GM23248 (cell line): ENCODE measurements at places on chromosomes 1 and 21.

DNA sequence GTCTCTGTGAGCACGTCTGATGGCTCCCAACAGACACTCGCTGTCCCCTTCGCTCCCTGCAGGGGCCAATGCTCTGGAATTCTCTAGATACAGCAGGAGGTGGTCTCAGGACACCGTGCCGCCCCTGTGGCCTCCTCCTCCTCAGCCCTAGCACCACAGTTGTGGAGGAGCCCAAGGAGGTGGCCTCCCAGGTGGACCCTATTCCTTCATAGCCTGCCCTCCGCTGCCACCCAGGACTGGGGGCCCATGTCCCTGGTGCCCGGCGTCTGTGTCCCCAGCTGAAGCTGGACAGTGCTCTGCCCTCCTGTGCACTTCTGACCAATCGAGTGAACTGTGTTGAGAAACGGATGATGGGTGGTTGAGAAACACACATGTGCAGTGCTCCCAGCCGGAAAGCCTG, 149.8 kb upstream of the ARHGEF16 start:
- DNase-seq: no peak

- DNase-seq: no peak
Measured at GRCh38 chr1:10658396-10659066, 137.9 kb downstream of the CASZ1 start.

DNA sequence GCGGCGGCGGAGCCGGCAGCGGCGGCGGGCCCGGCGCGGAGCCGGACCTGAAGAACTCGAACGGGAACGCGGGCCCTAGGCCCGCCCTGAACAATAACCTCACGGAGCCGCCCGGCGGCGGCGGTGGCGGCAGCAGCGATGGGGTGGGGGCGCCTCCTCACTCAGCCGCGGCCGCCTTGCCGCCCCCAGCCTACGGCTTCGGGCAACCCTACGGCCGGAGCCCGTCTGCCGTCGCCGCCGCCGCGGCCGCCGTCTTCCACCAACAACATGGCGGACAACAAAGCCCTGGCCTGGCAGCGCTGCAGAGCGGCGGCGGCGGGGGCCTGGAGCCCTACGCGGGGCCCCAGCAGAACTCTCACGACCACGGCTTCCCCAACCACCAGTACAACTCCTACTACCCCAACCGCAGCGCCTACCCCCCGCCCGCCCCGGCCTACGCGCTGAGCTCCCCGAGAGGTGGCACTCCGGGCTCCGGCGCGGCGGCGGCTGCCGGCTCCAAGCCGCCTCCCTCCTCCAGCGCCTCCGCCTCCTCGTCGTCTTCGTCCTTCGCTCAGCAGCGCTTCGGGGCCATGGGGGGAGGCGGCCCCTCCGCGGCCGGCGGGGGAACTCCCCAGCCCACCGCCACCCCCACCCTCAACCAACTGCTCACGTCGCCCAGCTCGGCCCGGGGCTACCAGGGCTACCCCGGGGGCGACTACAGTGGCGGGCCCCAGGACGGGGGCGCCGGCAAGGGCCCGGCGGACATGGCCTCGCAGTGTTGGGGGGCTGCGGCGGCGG, 1.0 kb downstream of the ARID1A start:
- peak; percentile 60 for DNase-seq

- no peak for DNase-seq
Measured at GRCh38 chr1:63318201-63318979, 4.0 kb upstream of the FOXD3 start.

DNA sequence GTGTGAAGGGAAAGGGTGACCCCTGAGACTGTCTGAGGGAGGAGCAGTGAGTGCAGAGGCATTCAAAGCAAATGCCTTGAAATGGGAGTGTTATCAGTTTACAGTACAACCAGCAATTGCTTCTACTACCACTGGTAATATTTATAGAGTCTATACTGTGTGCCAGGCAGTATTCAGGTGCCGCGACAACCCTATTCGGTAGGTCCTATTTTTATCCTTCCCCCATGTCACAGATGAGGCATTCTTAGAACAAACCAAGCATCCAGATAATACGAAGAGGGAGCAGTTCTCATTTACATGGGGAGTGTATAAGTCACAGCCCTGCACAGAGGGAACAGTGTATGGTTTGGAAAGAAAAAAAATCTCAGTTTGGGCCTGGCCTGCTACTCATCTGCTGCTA, 18.3 kb downstream of the ROR1 start:
- no peak for DNase-seq

GRCh38 chr1:52590266-52590665, 11.9 kb upstream of the GPX7 start:
- DNase-seq: no peak

- peak; percentile 28 for DNase-seq
Measured at GRCh38 chr1:231818337-231818736, 191.7 kb downstream of the DISC1 start.

DNA sequence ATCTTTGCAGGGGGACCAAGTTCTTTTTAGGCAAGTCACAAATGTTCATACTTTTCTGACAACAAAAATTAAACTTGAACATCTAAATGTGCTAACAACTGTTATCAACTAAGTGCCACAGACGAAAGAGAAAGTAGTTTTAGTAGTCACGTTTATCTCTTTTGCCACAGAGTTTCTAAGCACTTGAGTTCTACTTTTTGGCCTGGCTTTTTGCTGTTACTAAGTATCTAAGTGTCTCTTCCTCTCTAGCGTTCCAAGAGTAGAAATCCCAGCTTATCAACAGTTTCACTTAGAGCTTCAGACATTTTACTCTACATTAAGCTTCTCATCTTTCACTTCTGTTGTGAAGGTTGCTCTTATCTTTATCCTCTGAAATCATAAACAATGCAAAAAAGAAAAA, 34.2 kb downstream of the GATAD2B start:
- DNase-seq: peak; percentile 29

DNA sequence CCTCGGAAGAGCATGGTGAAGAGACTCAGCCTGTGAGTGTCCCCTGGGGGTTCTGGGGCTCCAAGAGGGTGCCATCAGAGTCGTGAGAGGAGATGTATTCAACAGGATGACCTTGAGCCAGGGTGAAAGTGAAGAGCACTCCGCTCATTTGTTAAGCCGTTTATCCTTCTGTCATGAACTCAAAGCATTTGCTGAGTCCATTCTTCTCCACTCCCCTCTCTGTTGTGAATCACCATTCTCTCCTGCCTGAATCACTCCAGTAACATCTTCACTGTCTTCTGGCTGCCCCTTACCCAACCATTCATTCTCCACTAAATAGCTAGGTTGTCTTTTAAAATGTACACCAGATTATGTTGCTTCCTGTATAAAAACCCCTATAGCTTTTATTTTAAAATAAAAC, 102.2 kb downstream of the RGL1 start:
- peak; percentile 20 for DNase-seq

- DNase-seq: peak; percentile 85
Measured at GRCh38 chr1:119702384-119702783, 9.3 kb upstream of the PHGDH start.

- no peak for DNase-seq
Measured at GRCh38 chr1:11272544-11272831, 510 bp upstream of the UBIAD1 start.

GRCh38 chr21:27047658-27048314, 80.9 kb upstream of the ADAMTS5 start:
- DNase-seq: peak; percentile 73

GRCh38 chr1:160853014-160853413, 9.7 kb downstream of the CD244 start:
- DNase-seq: no peak

DNA sequence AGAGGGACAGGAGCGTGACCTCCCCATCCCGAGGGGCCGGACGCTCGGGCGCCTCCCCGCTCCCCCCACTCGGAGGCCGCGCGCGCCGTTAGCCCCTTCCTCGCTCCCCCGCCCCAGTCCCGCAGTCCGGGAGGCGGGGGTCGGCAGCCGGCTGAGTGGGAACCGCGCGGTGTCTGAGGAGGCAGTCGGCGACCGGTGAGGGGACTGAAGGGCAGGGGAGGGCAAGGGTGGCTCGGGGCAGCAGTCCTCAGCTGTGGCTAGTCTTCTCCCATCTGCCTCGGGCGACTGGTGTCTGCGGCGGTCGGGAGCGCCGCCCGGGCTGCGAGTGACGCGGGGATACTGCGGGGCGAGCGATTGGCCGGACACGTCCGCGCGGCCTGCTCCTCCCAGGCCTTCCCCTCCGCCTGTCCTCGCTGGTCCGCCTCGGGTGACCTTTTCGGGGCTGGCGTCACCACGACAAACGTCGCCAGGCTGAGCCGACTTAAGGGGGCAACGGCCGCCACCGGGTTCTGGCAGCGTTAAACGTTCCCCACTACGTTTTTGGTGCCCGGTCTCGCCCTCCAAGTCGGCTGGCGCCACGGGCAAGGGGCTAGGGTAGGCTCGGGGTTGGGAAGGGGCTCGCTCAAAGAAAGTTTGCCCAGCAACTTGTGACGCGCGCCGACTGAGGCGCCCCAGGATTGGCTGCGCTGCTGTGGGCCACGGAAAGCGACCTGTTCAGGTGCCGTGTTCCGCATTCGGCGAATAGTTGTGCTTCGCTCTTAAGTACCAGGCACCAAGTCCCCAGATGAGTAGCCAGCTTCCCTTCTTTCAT, 538 bp downstream of the ZNF672 start:
- peak; percentile 96 for DNase-seq

DNA sequence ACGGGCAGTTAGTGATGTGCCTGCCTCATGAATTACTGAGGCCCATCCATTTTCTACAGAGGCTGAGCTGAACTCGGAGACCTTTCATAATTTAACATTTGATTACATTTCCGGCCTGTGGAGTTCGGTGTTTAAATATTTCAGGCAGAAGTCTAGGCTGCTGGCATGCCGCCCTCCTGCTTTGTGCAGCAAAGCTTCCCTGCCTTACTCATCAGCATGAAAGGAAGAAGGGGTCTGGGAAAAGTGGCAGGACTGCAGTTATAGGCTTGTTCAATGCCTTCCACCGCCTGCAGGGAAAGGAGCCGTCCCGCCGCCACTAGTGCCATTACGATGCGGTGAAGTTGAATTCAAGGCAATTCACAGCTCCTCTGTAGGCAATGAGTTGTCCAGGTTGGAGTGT, 527.9 kb downstream of the NPHP4 start:
- DNase-seq: no peak

GRCh38 chr1:63641615-63642014, 48.4 kb downstream of the PGM1 start:
- no peak for DNase-seq

DNA sequence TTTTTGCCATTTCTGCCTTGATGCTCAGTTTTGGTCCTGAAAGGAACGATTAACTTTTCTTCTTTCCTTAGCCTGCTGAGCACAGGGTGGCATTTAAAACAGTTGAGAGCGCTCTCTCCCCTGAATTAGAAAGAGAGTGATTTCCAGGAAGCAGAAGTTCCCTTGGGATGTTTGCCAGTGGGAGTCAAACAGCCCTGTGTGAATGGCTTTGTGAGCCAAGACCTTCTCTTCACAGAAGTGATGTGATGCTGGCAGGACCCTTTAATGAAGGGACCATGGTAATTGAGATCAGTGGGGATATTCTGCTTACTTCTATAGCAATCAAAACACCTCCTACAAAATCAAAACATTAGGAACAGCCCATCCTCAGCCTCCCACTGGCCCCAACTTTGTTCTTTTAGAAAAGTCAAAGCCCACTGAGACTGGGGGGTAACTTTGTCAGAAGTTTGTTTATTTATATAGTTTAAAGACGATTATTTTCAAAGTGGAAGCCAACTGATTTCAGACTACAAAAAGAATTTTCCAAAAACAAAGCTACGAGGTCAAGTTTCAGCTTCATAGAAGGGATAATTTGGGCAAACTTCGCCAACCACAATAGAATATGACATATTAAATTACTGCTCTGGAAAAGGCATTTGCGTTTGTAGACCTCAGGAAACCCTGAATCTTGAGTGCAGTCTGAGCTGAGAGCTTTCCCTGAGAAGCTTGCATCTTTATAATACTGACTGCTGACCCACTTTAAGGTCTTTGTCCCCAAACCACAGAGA, 122.7 kb downstream of the GABPA start:
- no peak for DNase-seq

DNA sequence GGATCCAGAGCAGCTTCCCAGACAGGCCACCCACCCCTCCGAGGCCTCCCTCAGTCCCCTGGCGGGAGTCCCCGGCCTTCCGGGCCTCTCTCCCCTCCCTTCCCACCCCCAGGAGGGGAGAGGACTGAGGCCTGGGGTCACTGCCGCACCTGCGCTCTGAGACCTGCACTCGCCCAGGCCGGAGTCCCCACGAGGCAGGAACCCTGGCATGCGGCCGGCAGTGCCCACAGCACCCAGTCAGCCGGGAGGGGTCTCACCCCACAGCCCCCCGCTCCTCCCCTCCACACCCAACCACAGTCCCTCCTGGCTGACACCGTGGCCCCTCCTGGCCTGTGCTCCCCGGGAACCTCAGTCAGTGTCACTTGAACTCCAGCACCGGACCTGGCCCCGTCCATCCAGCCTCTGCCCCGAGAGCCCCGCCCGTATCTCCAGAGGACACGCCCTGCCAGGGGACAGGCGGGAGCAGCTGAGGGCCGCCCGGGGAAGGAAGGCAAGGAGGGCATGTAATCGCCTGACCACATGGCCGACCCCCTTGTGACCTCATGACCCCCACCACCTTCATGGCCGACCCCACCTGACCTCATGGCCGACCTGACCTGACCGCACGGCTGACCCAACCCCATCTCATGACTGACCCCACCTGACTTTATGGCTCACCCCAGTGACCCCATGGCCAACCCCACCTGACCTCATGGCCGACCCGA, 28.7 kb upstream of the TTLL10 start:
- DNase-seq: no peak

DNA sequence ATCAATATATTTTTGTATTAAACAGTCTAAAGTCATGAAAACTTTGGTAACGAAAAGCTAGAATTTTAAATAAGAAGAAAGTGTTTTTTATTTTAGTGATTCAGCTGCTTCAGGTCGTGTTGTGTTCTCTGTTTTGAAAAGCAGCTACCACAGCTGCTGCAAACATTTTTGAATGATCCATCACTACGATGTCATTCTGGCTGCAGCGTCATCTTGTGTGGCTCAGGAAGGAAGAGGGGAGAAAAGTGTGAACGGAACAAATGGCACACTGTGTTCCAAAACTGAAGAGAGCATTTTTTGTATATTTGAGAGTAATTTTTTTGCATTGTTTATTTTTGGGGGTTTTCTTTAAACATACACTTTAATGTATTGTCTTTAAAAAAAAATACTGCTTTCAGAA, 323.0 kb upstream of the ADGRL2 start:
- DNase-seq: peak; percentile 43

GRCh38 chr1:176720838-176721237, 257.9 kb downstream of the PAPPA2 start:
- peak; percentile 12 for DNase-seq

- DNase-seq: no peak
Measured at GRCh38 chr1:175563236-175563895, 180.0 kb downstream of the TNR start.

DNA sequence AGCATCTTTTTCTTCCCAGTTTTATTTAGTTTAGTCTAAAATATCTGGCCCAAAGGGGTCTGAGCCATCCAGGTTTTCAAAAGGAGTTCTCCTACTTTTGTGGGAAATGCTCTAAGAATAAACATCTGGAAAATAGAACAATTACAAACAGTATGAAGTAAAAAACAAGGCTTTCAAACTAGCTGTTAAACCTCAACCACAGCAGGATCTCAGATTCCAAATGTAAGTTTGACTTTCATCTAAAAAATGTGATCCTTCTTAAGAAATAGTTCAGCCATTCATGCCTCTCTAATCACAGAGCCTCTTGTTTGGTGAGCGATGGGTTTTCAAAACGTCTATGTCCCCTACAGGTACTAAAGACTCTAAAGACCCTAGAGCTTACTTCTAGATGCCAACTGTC, 413.5 kb downstream of the DUSP10 start:
- no peak for DNase-seq
